Right renal pelvis (tissue), 4 donors: ENCODE measurements at places on chromosomes 12 and 14.

GRCh38 chr14:76876076-76876475, 49.9 kb downstream of the LRRC74A start:
- peak; percentile 57 for DNase-seq

DNA sequence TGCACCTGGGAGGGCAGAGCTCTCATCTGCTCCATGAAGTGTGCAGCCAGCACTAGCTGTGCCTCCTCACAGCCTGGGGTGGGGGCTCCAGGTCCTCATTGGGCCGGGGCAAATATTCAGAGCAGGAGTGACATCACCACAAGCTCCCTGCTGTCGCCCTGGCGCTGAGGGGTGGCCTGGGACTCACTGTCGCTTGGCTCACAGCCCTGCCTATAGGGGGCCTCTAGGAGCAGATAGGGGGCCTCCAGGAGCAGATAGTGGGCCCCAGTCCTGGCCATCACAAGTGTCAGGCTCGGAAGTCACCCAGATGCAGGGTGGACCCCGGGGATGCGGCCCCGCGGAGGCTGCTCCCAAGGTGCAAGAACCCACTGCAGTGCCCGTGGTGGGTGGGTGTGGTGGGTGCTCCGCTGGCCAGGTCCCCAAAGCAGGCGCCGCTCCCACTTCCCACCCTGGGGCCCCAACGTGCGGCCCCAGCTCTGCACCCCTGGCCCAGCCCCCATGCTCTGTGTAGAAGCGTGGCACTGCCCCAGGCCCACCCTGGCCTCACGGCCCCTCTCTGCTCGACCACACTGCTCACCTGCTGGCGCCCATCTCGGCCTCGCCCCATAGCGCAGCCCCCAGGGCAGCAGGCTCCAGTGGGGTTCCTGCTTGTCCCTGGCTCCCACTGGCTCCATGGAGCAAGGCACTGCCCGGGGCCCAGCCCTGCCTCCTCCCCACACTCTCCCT, 18.0 kb downstream of the SYNJ2BP start:
- no peak for DNase-seq

DNA sequence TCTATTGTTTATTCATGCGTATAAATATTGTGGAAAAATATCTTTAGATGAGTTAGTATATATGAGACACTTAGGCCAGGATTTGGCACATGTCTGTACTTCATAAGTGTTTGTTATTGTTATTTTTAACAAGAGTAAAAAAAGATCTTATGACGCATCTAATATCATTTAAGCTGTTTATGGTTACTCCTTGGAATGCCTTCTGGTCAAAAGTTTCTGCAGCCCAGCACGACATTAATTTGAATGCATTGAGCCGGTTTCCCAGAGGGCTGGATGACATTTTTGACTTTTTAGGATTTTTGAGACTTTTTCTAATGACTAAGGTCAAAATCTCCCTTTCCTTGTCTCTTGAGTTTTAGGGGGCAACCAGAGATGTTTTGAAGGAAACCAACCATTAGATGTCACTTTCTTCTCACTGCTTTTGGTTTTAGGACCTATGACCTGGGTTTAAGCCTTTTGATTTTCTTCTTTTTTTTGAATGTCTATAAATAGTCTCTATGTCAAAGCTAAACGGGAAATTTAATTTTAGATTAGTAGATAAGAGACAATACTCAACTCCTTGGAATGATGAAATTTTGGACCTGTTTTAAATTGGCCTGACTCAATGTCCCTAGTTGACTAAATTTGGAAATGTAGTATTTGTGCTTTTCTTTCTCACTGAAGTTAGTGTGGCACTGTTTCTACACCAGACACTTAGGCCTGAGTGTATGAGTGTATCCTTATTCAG, 215.5 kb downstream of the AEBP2 start:
- DNase-seq = no peak

GRCh38 chr12:89960607-89961394, 252.2 kb upstream of the ATP2B1 start:
- no peak for DNase-seq
